GF-D8 (cell line): ENCODE measurements at places on chromosomes 1 and 21.

DNA sequence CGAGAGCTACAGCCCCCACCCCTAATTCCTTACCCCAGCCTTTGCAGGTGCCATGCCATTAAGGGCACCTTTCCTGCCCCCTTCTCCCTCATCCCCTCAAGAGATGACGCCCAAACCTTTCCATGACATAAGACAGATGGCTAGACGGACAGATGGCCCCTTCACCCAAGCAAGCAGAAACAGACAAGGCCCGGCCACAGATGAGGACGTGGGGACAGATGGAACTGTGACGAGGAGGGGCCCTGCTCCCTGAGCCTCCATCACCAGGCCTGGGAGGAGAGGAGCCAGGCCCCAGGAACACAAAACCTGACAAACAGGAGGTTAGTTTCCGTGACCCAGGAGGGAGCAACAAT is 24.7 kb upstream of the PEF1 start:
- no peak for DNase-seq

DNA sequence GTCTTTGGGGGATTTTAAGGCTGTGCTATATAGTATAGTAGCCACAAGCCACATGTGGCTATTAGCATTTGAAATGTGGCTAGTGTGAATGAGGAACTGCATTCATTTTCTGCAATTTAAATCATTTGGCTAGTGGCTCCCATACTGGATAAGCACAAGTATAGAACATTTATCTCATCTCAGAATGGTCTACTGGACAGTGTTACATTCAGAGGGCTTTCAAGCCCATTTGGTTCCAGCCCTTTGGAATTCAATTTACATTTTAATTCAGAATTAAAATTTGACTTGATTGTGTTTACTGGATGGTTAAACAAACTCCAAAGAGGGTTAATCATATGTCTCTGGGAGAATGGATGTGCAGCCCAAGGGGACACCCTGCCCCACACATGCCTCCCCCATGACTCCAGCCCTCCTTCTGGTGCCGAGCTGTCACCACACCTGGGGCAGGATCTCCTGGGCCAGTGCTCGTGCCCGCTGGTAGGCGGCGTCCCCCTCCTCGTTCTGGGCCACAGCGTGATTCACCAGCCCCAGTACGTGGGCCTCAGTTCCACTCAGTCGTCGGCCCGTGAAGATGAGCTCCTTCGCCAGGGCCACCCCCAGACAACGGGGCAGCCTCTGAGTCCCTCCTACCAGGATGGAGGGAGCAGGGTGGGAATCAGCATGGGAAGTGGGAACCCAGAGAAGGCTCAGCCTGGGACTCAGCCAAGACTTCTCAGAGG is 17.2 kb downstream of the ECHDC2 start:
- DNase-seq, result no peak

DNA sequence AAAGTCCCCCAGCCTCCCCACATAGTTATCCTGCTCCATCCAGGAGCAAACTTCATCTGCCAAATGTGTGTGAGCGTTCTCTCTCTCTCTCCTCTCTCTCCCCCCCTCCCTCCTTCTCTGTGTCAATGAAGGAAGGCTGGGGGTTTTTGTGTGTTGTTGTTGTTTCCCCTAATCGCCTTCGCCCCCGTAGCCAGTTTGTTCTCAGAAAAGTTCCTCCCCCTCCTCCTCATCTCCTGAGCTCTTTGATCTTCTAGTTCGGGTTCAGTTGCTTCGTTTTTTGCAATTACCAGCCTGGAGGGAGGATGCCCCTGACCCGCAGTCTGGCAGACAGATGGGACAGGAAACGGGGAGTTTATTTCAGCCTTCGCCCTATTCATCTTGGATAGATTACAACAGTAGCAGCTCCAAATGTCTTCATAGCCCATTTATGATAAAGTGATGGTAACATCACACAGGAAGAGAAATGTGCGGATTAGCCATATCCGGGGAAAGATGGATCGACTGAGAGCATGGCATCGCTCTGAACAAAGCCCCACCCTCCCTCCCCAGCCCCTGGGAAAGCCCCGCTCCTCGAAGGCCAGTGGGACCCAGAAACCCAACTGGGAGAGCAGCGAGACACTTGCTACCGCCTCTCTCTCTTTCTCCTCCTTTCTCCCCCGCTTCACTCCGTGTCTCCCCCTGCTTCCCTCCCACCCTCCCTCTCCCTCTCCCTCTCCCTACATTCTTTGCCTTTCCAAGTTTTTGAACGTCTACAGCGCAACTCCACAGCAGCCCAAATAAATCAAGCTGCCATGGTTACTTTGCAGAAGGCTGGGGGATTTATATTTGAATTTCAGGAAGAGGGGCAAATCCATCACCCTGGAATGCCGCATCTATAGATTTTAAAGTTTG is 139.7 kb upstream of the ARHGEF16 start:
- no peak for DNase-seq

DNA sequence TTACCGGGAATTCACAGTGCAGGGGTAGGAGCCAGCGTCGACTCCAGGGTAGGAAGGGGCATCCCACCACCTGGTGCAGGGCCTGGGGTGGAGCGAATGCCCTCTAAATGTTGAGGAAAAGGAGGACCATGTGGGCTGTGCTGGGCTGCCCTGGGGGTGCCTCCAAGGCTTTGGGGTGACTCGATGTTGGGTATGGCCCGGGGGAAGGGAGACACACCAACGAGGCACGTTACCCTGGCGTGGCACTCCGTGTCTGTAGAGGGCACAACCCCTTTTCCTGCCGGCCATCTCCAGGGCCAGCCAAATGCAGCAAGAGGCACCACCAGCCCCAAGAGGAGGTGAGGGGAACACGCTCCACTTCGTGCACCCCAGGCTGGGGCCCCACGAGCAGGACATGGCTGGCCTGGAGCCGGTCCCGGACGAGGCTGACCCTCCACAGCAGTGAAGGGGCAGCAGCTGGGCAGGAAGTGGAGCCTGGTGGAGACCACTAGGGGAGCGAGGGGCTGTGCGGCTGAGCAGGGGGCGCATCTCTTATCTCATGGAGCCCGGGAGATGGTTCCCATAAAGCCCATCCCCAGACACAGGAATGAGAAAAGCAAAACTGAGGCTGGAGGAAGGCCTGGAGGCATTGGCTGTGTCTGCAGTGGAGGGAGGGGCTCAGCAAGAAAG is 11.2 kb downstream of the ACTRT2 start:
- DNase-seq, result no peak

- no peak for DNase-seq
Measured at GRCh38 chr1:235027076-235027861, 101.4 kb downstream of the TOMM20 start.
